Left ventricle myocardium inferior (tissue), 1 donor: ENCODE measurements at places on chromosomes 16 and 17. TPM values are rescaled to one million over a fixed set of nuclear protein-coding genes. Genes with fewer than 3 reads are reported as not detected.

TPSB2 gene
- total RNA-seq: 3.6 TPM

TBX2 gene
- 8.2 TPM for total RNA-seq

- no peak for DNase-seq
These were observed 3.5 kb downstream of the CDH13 start for GRCh38 chr16:82630219-82630618.

GRCh38 chr17:16649585-16649984 is 4.1 kb downstream of the ZNF624 start:
- no peak for DNase-seq

- no peak for DNase-seq
These were observed 43.0 kb upstream of the MSI2 start for GRCh38 chr17:57213180-57213825.

DNA sequence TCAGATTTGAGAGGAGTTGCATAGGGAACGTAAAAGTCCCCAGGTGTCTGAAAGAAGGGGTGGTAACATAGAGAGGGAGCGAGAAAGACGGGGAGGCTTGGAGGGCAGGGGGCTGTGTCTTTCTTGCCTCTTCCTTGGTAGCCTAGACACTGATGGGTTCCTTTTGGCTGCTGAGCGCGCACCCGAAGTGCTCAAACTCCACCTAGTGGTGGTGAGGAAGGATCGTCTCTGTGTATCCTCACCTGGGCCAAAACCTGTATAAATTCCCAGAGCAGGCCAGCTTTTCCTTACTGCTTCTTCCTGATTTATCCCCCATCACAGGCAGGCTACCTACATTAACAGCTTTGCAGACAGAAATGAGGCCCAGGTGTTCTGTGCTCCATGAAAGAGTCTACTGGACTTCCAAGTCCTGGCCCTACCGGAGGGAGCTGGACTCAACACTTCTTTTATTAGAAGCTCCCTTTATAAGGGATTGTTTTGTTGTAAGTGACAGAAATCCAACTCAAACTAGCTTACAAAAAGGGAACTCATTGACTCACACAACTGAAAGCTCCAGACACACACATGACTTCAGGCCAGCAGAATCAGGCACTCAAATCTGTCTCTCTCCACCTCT is 5.5 kb upstream of the SLC25A35 start:
- peak; percentile 39 for DNase-seq

TBC1D3E gene
- not detected for total RNA-seq

KRT24 gene
- total RNA-seq: not detected

DNA sequence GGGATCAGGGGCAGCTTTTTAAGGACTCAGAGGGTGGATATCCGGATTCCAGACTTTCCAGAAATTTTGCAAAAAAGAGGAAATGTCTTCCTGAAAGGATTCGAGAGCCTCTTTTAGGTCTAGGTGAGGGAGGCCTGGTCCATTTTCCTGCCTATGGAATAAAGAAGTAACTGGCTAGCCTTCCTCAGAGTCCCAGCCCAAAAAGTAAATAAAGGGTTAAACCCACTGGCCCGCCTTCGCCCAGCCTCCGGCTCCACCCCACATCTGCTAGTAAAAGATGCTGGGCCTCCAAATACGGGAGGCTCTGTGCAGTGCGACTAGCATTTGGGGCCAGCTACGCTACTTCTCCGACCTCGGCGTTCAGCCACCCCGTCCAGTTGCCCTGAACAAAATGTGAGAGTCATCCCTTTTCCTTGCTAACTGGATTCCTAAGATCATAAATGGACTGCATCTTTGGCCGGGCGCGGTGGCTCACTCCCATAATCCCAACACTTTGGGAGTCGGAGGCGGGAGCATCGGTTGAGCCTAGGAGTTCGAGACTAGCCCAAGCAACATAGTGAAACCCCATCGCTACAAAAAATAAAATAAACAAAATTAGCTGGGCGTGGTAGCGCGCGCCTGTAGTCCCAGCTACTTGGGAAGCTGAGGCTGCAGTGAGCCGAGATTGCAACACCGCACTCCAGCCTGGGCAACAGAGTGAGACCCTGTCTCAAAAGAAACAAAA is 824 bp upstream of the MPP2 start:
- DNase-seq: peak; percentile 69

KRT20 gene
- total RNA-seq: not detected

WNT9B gene
- 0.85 TPM for total RNA-seq

DNA sequence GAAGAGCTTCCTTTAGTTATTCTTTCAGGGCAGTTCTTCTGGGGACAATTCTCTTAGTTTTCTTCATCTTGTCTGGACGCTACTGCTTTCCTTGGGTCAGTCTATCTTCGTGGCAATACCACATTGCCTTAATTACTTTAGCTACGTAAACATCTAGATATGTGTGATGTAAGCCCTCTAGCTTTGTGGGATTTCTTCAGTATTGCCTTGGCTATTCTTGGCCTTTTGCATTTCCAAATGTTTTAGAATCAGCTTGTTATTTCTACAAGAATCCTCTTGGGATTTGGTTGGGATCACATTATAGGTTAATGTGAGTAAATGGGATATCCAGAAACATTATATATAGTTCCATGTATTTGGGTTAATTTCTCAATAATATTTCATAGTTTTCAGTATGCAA is 9.0 kb upstream of the ST6GALNAC2 start:
- DNase-seq: no peak

DNA sequence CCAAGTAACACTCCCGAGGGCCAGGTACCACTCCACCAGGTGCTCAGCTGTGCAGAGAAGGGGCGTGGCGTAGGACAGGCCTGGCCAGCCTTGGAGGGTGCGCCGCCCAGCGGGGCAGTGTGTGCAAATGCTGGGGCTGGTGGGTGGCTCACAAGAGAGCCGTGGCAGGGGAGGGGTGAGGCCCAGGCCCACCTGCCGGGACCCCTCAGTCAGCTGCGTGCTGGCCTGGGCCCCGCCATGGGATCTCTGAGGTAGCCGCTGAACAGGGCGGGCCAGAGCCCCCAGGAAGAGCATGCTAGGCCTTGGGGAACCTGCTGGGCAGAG is 8.8 kb downstream of the TPSG1 start:
- DNase-seq: no peak

- no peak for DNase-seq
These were observed 567 bp downstream of the UBB start for GRCh38 chr17:16381496-16381820.

- DNase-seq: no peak
These were observed 27.3 kb downstream of the AATF start for GRCh38 chr17:36975922-36976515.

GRCh38 chr17:78708510-78708973 is 73.5 kb downstream of the CYTH1 start:
- peak; percentile 65 for DNase-seq

- no peak for DNase-seq
These were observed 42.3 kb downstream of the ABR start for GRCh38 chr17:1137465-1137894.

GRCh38 chr16:70777973-70778406 is 23.0 kb downstream of the VAC14 start:
- no peak for DNase-seq

GRCh38 chr16:82358161-82358560 is 188.1 kb upstream of the MPHOSPH6 start:
- no peak for DNase-seq

RCVRN gene
- 0.47 TPM for total RNA-seq

DNA sequence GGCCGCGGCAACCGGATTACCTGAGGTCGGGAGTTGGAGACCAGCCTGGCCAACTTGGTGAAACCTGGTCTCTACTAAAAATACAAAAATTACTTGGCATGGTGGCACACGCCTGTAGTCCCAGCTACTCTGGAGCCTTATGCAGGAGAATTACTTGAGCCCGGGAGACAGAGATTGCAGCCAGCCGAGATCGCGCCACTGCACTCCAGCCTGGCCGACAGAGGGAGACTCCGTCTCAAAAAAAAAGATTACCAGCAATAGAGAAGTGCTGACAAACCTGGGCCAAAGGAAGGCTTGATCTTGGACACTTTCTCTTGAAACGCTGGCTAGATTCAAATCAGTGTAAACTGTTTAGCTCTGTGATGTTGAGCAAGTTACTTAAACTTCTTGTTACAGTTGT is 4.3 kb downstream of the MT1H start:
- no peak for DNase-seq

CES3 gene
- total RNA-seq: 1.0 TPM
